ENCODE measurements at places on chromosomes 1 and 21. TPM values are rescaled to one million over a fixed set of nuclear protein-coding genes. Genes with fewer than 3 reads are reported as not detected.

The FCER1G gene
- 22.0 TPM for total RNA-seq

The ZNF683 gene
- not detected for total RNA-seq

The FAM177B gene
- total RNA-seq: not detected

GRCh38 chr1:24995140-24995539, 65.1 kb upstream of the RUNX3 start:
- no peak for DNase-seq
- H3K36me3 ChIP-seq: no peaks in the 10 kb centered on the region
- H3K27ac ChIP-seq: no peak overlapping the region
- peaks cover 38% of the 10 kb centered on the region for H3K27me3 ChIP-seq
- no peak overlapping the region for H3K4me3 ChIP-seq

- H3K4me3 ChIP-seq: no peak overlapping the region
- H3K27ac ChIP-seq: no peak overlapping the region
- H3K27me3 ChIP-seq: no peaks in the 10 kb centered on the region
- H3K4me1 ChIP-seq: no peaks in the 10 kb centered on the region
- no peaks in the 10 kb centered on the region for H3K36me3 ChIP-seq
Observed at GRCh38 chr1:222168621-222169020, 379.3 kb downstream of the HHIPL2 start.

GRCh38 chr1:116020668-116021272, 44.5 kb downstream of the SLC22A15 start:
- peaks cover 33% of the 10 kb centered on the region for H3K4me1 ChIP-seq
- peak; percentile 40 for DNase-seq
- no peaks in the 10 kb centered on the region for H3K27me3 ChIP-seq
- no peak overlapping the region for H3K27ac ChIP-seq
- no peak overlapping the region for H3K4me3 ChIP-seq
- H3K36me3 ChIP-seq: peaks cover 10% of the 10 kb centered on the region

- H3K4me1 ChIP-seq: no peaks in the 10 kb centered on the region
- no peaks in the 10 kb centered on the region for H3K36me3 ChIP-seq
- H3K27ac ChIP-seq: no peak overlapping the region
- no peak for DNase-seq
Observed at GRCh38 chr1:75543705-75544104, 67.2 kb downstream of the SLC44A5 start.

All from left ventricle myocardium inferior (tissue), 1 donor.